ENCODE measurements at places on chromosomes 4 and X.

GRCh38 chrX:37608156-37608555, 36.7 kb downstream of the LANCL3 start:
- DNase-seq = no peak

GRCh38 chr4:56742080-56742871, 61.2 kb upstream of the HOPX start:
- DNase-seq = peak; percentile 25

GRCh38 chr4:138861135-138861534, 154.4 kb upstream of the NOCT start:
- peak; percentile 38 for DNase-seq

GRCh38 chrX:43985511-43985910, 12.3 kb upstream of the NDP start:
- no peak for DNase-seq

DNA sequence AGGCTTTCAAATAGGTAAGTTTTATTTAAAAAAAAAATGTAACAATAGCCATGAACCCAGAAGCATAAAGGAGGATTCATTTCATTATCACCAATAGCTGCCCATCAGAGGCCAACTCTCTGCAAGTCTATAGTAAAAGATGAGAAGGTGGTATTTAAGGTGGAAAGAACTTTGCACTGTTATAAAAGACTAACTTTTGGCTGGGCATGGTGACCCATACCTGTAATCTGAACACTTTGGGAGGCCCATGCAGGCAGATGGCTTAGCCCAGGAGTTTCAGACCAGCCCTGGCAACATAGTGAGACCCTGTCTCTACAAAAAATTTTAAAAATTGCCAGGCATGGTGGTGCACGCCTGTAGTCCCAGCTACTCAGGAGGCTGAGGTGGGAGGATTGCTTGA, 43.3 kb downstream of the RPS3A start:
- no peak for DNase-seq

GRCh38 chr4:141413366-141413765, 192.7 kb downstream of the ZNF330 start:
- DNase-seq = no peak

DNA sequence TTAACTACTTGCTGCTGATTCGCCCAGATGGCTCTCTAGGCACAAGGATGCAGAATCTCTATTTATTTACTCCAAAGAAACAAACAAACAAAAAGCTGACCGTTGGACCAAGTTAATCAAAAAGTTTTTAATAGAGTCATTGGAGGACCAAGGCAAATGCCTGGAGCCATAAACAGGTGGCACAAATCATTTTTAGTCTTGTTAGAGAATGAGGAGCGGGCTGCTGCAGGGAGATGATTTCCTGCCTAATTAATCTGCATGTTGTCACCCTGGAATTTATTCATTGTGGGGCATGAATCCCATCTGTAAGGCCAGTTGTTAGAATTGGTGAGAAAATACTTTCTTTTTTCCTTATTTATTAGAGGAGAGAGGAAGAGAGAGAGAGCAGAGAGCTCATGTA, 147.4 kb upstream of the GATB start:
- DNase-seq = no peak

DNA sequence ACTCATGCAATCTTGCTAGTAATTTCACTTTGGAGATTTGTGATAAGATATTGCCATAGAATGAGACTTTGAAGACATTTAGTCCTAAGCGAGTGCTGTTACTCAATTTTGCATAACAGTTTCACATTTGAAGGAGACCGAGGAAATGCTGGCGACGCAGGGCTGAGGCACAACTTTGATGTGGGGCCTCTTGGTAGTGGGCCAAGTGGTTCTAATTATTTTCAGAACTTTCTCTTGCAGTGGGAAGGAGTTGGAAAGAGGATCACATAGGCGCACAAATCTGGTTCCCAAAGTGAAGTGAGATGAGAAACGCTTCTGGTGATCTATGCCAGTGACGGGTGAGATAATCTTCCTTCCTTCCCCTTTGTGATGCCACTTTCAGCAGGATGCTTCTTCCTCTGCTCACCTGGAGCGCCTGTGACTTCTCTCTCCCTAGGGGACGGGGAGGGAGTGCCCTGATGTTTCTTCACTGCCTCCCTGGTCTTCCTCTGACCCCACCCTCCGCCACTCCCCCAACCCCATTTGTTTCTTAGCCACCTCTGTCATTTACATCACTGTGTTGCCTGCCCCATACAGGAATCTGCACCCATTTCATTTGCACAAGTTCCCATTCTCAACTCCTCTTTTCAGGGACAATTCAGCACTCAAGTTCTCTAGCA, 138.9 kb upstream of the MID1 start:
- DNase-seq = no peak
